A673 (cell line): ENCODE measurements at places on chromosomes 12 and 14.

DNA sequence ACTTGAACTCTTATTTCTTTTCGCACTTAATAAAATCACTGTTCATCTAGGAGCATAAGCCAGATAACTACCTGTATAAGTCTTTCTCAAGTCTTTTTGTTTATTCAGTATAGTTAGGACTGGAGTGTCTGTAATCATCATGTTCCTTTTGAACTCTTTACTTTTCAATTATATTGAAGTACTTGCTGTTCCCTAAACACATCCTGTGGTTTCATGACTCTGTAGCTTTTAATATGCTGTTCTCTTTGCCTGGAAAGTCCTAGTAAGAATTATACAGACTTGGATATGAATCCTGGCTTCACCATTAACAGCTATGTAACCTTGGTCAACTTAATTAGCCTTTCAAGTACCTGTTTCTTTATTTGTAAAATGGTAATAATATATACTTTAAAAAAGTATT lies 88.2 kb downstream of the CCDC91 start:
- H3K27me3 ChIP-seq, result no peaks in the 10 kb centered on the region
- no peak for DNase-seq
- no peaks in the 10 kb centered on the region for H3K36me3 ChIP-seq
- no peak overlapping the region for H3K4me3 ChIP-seq
- no peak overlapping the region for H3K27ac ChIP-seq

DNA sequence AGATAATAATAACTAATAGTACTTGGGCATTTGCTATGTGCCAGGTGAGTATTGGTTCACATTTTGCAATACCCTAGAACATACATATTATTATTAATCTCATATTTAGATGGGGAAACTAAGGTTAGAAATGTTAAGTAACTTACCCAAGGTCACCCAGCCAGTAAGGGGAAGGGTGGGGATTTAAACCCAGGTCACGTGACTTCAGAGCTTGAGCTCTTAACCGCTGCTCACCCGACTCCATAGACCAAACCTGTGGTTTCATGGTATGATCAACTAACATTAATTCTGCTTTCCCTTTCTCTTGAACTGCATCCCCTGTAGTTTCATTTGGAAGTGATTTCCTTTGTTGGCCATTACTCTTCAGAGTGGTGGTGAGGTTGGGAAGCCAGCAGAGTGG lies 242.3 kb downstream of the NRXN3 start:
- H3K4me3 ChIP-seq, result no peak overlapping the region
- no peak for DNase-seq
- no peaks in the 10 kb centered on the region for H3K27me3 ChIP-seq

GRCh38 chr12:58532855-58533608 lies 387.3 kb downstream of the LRIG3 start:
- H3K4me1 ChIP-seq, result no peaks in the 10 kb centered on the region
- no peaks in the 10 kb centered on the region for H3K27me3 ChIP-seq
- no peak overlapping the region for H3K27ac ChIP-seq

GRCh38 chr12:108459149-108459548 lies 55.9 kb upstream of the FICD start:
- H3K4me1 ChIP-seq, result no peaks in the 10 kb centered on the region
- no peak overlapping the region for H3K4me3 ChIP-seq
- H3K27ac ChIP-seq, result no peak overlapping the region
- H3K27me3 ChIP-seq, result peaks cover 53% of the 10 kb centered on the region
- no peak for DNase-seq
- no peaks in the 10 kb centered on the region for H3K36me3 ChIP-seq

- H3K36me3 ChIP-seq, result no peaks in the 10 kb centered on the region
- no peaks in the 10 kb centered on the region for H3K27me3 ChIP-seq
- no peak overlapping the region for H3K4me3 ChIP-seq
- DNase-seq, result no peak
Observed at GRCh38 chr12:123877968-123878367, 94.7 kb downstream of the CCDC92 start.

DNA sequence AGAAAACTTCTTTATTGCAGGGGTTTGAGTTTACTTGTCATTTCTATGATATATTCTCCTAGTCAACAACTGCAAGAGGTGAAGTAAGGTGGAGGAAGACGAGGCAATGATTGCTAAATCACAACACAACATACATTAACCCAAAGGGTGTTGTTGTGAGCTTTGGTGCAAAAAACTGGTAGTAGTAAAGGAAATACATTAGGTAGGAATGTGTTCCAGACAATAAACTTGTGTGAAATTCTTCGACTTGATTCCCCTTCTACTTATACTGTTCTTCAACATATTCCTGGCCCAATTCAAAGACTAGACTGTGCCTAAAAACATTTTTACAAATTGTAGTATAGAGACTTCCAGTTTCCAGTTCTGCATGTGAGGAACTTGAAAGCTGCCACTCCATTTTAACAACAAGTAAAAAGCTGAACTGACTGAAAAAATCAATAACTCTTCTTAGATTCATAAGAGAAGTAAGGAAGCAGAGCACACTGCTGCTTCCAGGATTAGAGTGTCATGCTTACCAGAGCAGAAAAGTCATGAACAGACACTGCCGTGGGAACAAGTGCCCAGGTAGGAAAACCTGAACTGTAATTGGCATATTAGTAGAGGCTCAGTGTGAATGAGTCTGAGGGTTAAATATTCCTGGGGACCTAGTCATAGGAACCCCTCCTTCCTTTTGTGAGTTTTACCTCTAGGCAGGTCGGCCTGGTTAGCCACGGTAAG lies 22.2 kb downstream of the COX8C start:
- DNase-seq, result no peak
- H3K27ac ChIP-seq, result no peak overlapping the region
- no peaks in the 10 kb centered on the region for H3K27me3 ChIP-seq
- H3K4me1 ChIP-seq, result no peaks in the 10 kb centered on the region
- no peak overlapping the region for H3K4me3 ChIP-seq
- H3K36me3 ChIP-seq, result no peaks in the 10 kb centered on the region

GRCh38 chr12:54975875-54976274 lies 8.7 kb downstream of the TESPA1 start:
- H3K36me3 ChIP-seq, result no peaks in the 10 kb centered on the region
- H3K27me3 ChIP-seq, result no peaks in the 10 kb centered on the region
- H3K4me1 ChIP-seq, result no peaks in the 10 kb centered on the region
- no peak overlapping the region for H3K27ac ChIP-seq
- no peak overlapping the region for H3K4me3 ChIP-seq

- DNase-seq, result no peak
- no peak overlapping the region for H3K27ac ChIP-seq
- H3K4me3 ChIP-seq, result no peak overlapping the region
- H3K27me3 ChIP-seq, result peaks cover 15% of the 10 kb centered on the region
- H3K4me1 ChIP-seq, result peaks cover 12% of the 10 kb centered on the region
Observed at GRCh38 chr14:104544362-104544961, 35.1 kb upstream of the C14orf180 start.

DNA sequence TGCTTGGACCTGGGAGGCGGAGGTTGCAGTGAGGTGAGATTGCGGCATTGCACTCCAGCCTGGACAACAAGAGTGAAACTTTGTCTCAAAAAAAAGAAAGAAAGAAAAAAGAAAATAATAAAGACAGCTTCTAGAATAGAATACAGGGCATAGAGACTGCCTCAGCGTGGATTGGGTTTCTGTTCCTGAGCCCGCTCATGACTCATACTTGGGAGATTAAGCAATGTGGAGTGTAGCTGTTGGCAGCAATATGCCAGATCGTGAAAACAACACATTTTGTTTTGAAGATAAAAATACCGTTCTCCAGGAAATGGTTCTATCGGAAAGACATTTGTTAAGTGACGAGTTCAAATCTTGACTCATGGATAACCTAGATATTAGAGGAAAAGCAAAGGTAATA lies 67.2 kb downstream of the GLT1D1 start:
- DNase-seq, result no peak
- H3K4me1 ChIP-seq, result no peaks in the 10 kb centered on the region
- peaks cover 3% of the 10 kb centered on the region for H3K27me3 ChIP-seq
- no peak overlapping the region for H3K4me3 ChIP-seq
